ENCODE measurements at places on chromosomes 5 and 9.

GRCh38 chr5:81778642-81779041, 27.7 kb upstream of the SSBP2 start:
- no peak for DNase-seq

DNA sequence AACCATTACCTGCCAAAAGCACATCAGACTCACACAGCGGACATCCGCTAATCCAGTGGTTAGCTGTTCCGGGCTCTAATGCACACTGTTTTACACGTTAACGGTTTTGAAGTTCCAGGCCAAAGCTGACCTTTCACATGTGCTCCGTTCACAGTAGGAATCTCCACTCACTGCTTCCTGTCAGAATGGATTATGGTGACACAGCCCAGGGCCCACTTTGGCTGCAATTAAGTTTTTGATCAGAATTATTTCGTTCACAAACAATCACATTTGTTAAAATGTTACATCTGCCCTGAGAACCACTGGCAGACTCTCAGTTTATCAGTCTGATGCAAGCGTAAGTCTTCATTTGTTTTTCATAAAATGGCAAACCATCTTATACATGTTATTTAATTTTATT, 30.2 kb upstream of the CATSPER3 start:
- DNase-seq = no peak

GRCh38 chr5:109937951-109938350, 248.2 kb downstream of the MAN2A1 start:
- DNase-seq = no peak

- no peak for DNase-seq
Observed at GRCh38 chr9:133151601-133152525, 11.9 kb downstream of the GBGT1 start.

DNA sequence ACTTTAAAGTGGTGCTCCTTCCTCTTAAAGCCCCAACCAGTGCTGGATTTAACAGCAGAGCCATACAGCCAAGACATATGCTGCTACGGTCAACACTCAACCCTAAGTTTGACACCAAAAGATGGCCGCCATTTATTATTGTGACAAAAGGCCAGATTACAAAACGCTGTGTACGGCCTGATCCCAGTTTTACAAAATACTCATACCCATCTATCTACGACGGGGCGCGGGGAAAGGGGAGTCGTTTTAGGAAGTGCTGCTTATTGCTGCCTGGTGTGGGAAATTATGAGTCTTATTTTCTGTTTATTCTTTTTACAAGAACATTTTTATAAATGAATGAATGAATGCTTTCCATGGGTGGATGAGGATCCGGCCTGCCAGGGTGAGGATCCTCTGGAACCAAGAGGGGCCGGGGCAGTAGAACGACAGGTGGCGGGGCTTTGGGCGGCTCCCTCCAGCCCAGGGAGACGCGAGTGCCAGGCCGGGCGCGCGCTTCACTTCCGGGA, 457 bp upstream of the IDNK start:
- peak; percentile 61 for DNase-seq

DNA sequence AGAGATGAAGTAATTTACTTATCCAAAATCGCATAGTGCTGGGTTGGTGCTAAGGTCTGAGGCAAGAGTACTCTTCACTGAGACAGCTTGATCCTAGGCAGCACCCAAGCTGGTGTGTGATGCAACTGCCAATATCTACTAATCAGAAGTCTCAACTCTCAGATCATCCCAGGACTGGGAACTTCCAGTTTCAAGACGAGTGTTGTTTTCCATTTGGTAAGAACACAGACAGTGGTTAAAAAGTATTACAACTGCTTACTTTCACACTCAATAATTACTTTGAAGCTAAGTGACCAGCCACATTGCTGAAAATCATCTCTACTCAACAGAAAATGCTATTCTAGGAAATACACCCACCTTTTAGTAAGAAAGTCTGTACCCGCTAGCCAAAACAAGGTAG, 45.3 kb downstream of the FBXW11 start:
- no peak for DNase-seq

GRCh38 chr5:141478321-141478945, 2.7 kb downstream of the PCDHGC3 start:
- no peak for DNase-seq

- no peak for DNase-seq
Observed at GRCh38 chr9:33190021-33190705, 23.0 kb upstream of the B4GALT1 start.
